ENCODE measurements at places on chromosomes 7 and 10. TPM values are rescaled to one million over a fixed set of nuclear protein-coding genes. Genes with fewer than 3 reads are reported as not detected.

GRCh38 chr7:1651031-1651446 is 19.0 kb upstream of the ELFN1 start:
- no peak for DNase-seq
- no peak overlapping the region for H3K4me3 ChIP-seq
- H3K36me3 ChIP-seq: no peaks in the 10 kb centered on the region
- no peak overlapping the region for H3K27ac ChIP-seq
- H3K27me3 ChIP-seq: peaks cover 44% of the 10 kb centered on the region
- H3K4me1 ChIP-seq: no peaks in the 10 kb centered on the region

GRCh38 chr10:31749301-31749700 is 179.3 kb downstream of the ARHGAP12 start:
- no peak for DNase-seq
- no peaks in the 10 kb centered on the region for H3K36me3 ChIP-seq
- peaks cover 10% of the 10 kb centered on the region for H3K4me1 ChIP-seq
- H3K27ac ChIP-seq: no peak overlapping the region

GRCh38 chr7:71772779-71773178 is 639.4 kb downstream of the CALN1 start:
- no peak for DNase-seq
- H3K27me3 ChIP-seq: no peaks in the 10 kb centered on the region
- no peaks in the 10 kb centered on the region for H3K36me3 ChIP-seq
- no peak overlapping the region for H3K27ac ChIP-seq
- no peaks in the 10 kb centered on the region for H3K4me1 ChIP-seq

DNA sequence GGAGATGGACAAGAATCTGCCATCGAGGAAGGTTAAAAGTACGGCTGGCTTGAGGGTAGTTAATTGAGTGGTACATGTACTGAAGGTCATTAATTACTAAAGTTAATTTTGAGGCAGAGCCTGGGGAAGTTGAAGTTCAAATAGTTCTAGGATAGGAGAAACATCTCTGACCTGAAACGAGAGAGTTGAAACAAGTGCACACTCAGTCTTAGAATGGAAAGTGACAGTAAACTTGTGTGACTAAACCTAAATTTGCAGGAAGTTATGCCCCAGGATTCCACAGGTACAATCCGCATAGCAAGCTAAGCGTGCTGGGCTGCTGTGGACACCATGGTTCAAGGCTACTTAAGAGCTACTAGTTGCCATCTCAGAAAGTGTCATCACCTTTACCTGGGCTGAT is 209.9 kb downstream of the CHCHD3 start:
- H3K27me3 ChIP-seq: no peaks in the 10 kb centered on the region

- H3K27me3 ChIP-seq: no peaks in the 10 kb centered on the region
- DNase-seq: no peak
- no peak overlapping the region for H3K27ac ChIP-seq
- no peak overlapping the region for H3K4me3 ChIP-seq
These were observed 58.5 kb downstream of the OGDH start for GRCh38 chr7:44664780-44665461.

DNA sequence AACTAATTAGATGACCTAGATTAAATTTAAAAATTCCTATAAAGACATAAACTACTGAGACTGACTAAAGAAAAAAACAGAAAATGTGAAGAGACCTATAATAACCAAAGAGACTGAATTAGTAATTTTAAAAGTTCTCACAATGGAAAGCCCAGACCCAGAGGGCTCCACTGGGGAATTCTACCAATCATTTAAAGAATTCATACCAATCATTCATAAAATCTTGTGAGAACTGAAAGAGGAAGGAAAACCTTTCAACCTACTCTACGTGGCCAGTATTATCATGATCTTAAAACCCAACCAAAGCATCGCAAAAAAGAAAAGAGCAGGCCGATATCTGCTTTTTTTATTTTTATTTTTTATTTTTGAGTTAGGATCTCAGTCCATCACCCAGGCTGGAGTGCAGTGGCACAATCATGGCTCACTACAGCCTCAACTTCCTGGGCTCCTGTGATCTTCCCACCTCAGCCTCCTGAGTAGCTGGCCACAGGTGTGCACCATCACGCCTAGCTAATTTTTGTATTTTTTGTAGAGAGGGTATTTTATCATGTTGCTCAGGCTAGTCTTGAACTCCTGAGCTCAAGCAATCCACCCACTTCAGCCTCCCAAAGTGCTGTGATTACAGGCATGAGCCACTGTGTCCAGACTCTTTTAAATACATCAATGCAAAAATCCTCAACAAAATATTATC is 48.6 kb downstream of the DGKI start:
- DNase-seq: no peak
- H3K36me3 ChIP-seq: no peaks in the 10 kb centered on the region
- no peaks in the 10 kb centered on the region for H3K4me1 ChIP-seq
- H3K27ac ChIP-seq: no peak overlapping the region
- no peak overlapping the region for H3K4me3 ChIP-seq

- no peaks in the 10 kb centered on the region for H3K36me3 ChIP-seq
- no peak overlapping the region for H3K4me3 ChIP-seq
- H3K27me3 ChIP-seq: no peaks in the 10 kb centered on the region
- H3K4me1 ChIP-seq: peaks cover 56% of the 10 kb centered on the region
- no peak for DNase-seq
These were observed 1.0 kb upstream of the PILRA start for GRCh38 chr7:100372256-100372655.

GRCh38 chr10:116633216-116633600 is 12.5 kb downstream of the PNLIPRP2 start:
- no peak for DNase-seq
- H3K36me3 ChIP-seq: no peaks in the 10 kb centered on the region
- no peaks in the 10 kb centered on the region for H3K4me1 ChIP-seq
- H3K27ac ChIP-seq: no peak overlapping the region
- H3K4me3 ChIP-seq: no peak overlapping the region
- no peaks in the 10 kb centered on the region for H3K27me3 ChIP-seq

DNA sequence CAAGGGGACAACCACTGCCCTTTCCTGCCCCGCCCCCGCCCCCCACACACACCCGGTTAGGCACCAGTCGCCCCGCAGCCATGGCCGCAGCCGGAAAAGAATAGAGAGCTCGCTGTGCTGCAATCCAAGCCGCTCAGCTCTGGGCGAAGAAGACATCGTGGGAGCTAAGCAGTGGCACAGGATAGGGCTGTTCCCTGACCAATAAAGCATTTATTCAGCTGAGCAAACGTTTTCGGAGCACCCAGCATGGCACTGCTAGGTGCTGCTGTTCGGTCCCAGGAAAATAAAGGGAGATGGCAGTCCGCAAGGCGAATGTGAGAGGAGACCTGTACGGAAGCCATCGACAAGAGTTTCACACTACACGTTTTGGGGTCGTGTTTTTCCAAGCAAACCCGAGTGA is 18.3 kb downstream of the SKIDA1 start:
- H3K4me1 ChIP-seq: no peaks in the 10 kb centered on the region
- H3K36me3 ChIP-seq: no peaks in the 10 kb centered on the region
- H3K4me3 ChIP-seq: no peak overlapping the region
- no peak for DNase-seq

DNA sequence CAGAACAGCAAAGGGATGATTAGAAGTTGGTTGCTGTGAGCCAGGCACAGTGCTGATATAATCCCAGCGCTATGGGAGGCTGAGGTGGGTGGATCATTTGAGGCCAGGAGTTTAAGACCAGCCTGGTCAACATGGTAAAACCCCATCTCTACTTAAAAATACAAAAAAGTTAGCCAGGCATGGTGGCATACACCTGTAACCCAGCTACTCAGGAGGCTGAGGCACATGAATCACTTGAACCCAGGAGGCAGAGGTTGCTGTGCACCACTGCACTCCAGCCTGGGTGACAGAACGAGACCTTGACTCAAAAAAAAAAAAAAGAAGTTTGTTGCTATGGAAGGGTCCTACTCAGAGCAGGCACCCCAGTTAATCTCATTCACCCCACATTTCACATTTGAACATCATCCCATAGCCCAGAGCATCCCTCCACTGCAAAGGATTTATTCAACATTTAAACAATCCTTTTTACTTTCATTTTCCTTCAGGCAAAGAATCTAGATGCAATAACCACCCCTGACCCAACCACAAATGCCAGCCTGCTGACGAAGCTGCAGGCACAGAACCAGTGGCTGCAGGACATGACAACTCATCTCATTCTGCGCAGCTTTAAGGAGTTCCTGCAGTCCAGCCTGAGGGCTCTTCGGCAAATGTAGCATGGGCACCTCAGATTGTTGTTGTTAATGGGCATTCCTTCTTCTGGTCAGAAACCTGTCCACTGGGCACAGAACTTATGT is 4.1 kb downstream of the IL6 start:
- peaks cover 5% of the 10 kb centered on the region for H3K27me3 ChIP-seq
- H3K36me3 ChIP-seq: peaks cover 11% of the 10 kb centered on the region
- H3K4me3 ChIP-seq: peak overlapping the region; percentile 4
- peak overlapping the region; percentile 90 for H3K27ac ChIP-seq

DNA sequence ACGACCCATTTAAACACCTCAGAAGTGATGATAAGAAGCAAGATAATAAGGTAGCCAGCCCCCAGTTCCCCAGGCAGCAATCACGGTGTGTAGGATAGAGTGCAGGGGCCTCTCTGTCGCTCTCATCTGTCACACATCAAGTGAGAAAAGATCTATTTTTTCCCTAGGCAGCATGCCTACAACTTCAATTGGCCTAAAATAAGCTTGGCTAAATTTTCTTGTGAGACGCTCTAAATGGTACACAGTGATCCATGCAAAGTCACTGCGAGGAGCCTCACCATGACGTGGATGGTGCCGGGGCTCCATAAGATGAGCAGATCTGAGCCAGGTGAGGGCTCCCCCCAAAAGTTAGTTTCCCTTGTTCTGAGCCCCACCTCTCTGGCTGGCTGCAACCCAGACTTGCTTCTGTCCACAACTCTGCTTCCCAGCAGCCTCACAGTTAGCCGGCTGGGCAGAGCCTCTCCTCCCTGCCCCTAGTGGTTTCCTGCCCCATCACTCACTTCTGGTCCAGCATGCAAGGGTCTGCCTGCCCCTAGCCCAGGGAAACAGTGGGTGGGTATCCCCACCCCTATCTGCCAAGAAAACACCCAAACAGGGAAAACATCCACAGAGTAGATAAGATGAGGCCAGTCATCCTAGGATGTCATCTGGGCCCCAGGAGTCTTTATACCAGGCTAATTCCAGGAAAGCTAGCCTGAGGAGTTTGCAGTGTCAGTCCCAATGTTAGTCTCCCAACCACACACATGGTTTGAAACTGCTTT is 342.1 kb downstream of the GRID1 start:
- H3K27ac ChIP-seq: no peak overlapping the region
- no peaks in the 10 kb centered on the region for H3K36me3 ChIP-seq
- DNase-seq: no peak
- no peak overlapping the region for H3K4me3 ChIP-seq
- no peaks in the 10 kb centered on the region for H3K4me1 ChIP-seq

- H3K4me3 ChIP-seq: no peak overlapping the region
- no peak overlapping the region for H3K27ac ChIP-seq
- DNase-seq: no peak
- H3K4me1 ChIP-seq: no peaks in the 10 kb centered on the region
- no peaks in the 10 kb centered on the region for H3K36me3 ChIP-seq
These were observed 316.6 kb upstream of the MAGI2 start for GRCh38 chr7:79770063-79770462.

- no peaks in the 10 kb centered on the region for H3K27me3 ChIP-seq
- no peak overlapping the region for H3K4me3 ChIP-seq
- H3K36me3 ChIP-seq: no peaks in the 10 kb centered on the region
- no peak for DNase-seq
These were observed 2.6 kb downstream of the CLDN4 start for GRCh38 chr7:73833251-73833919.

DNA sequence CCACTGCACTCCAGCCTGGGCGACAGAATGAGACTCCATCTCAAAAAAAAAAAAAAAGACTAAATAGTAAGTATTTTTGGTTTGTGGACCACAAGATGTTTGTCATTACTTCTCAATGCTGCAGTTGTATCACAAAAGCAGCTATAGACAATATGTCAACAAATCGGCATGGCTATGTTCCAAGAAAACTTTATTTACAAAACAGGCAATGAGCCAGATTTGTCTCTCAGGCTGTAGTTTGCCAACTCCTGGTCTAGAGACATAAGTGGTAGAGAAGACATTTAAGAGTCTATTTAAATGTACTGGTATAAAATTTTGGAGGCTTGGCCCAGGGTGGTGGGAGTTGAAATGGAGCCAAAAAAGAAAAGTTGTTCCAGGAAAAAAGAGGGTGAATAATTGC is 185.8 kb downstream of the SORCS1 start:
- no peak for DNase-seq
- no peaks in the 10 kb centered on the region for H3K36me3 ChIP-seq
- H3K27me3 ChIP-seq: no peaks in the 10 kb centered on the region
- no peak overlapping the region for H3K27ac ChIP-seq

GRCh38 chr7:91519241-91520158 is 255.3 kb downstream of the FZD1 start:
- H3K27me3 ChIP-seq: peaks cover 3% of the 10 kb centered on the region
- H3K36me3 ChIP-seq: no peaks in the 10 kb centered on the region
- no peaks in the 10 kb centered on the region for H3K4me1 ChIP-seq

DNA sequence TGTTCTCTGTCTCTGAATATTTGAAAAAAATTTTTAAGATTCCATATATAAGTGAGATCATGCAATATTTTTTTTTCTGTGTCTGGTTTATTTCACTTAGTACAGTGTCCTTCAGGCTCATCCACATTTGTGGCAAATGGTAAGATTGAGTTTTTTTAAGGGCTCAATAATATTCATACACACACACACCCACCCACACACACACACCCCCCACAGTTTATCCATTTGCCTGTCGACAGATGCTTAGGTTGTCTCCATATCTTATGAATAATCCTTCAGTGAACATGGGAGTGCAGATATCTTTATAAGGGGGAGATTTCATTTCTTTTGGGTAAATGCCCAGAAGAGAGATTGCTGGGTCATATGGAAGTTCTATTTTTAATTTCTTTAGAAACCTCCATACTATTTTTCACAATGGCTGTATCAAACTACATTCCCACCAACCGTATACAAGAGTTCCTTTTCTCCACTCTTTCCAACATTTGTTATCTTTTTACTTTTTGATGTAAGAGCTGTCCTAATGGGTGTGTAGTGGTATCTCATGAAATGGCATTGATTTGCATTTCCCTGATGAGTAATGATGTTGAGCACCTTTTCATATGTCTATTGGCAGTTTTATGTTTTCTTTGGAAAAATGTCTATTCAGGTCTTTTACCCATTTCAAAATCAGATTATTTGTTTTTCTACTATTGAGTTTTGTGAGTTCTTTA is 35.0 kb downstream of the AUTS2 start:
- H3K27me3 ChIP-seq: no peaks in the 10 kb centered on the region
- H3K27ac ChIP-seq: no peak overlapping the region
- H3K36me3 ChIP-seq: no peaks in the 10 kb centered on the region
- no peaks in the 10 kb centered on the region for H3K4me1 ChIP-seq
- no peak overlapping the region for H3K4me3 ChIP-seq
- no peak for DNase-seq

The INSYN2A gene
- not detected for polyA plus RNA-seq

The ADIRF gene
- polyA plus RNA-seq: not detected

The SPRN gene
- polyA plus RNA-seq: 0.68 TPM

The FOXP2 gene
- not detected for polyA plus RNA-seq

The SPDYE6 gene
- polyA plus RNA-seq: 0.41 TPM

Measured in naive B cell (primary cell).